ENCODE measurements at places on chromosomes 1 and 21.

DNA sequence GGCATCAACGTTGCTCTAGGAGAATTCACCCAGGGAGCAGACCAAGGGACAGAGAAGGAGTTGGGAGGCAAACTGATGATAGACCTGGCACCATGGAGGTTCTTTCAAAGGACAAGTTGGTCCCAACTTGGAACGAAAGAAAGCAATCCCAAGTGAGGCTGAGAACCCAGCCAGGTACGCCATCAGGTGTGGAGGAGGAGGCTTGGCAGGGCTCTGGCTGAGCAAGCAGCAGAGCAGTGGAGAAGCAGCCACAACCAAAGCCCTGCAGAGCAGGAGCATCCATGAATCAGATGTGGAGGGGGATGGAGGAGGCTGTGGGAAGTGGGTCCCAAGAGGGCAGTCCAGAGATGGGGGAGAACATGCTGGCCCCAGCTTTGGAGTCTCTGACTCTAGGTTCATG lies 36.3 kb upstream of the RBM15 start:
- no peak for DNase-seq

GRCh38 chr21:31909153-31910073 lies 36.6 kb downstream of the HUNK start:
- no peak for DNase-seq

DNA sequence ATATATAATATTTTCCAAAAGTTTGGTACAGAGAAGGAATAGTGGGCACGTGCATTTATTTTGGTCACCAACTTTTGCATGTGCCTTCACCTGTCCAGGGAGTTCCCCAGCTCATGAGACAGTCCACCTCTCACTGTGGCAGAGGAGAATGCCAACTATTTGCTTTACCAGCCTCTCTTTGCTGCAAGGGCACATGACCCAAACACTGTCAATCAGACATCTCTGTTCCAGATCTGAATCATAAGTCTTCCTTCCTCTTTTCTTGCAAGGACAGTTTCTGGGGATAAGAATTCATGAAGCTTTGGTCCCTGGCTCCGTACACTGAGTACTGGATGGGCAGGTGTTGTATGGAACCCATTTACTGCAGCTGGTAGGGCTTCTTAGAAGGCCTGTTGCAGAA lies 38.6 kb downstream of the C1orf87 start:
- no peak for DNase-seq

DNA sequence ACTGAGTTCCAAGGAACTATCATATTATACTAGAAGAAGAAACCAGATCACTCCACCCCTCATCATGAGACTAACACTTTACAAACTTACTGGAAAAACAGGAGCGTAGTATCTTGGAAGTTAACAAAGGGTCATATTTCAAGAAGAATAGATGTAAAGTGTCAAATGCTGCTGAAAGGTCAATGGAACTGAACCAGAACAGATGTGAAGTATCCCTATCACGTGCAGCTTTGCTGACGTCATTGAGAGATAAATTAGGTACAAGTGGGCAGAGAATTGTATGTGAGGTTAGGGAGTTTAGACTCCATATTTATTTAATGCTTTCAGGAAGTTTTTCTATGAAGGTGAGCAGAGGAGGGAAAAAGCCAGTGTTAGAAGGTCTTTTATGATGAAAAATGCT lies 483.0 kb downstream of the NCAM2 start:
- DNase-seq: no peak
